ENCODE measurements at places on chromosomes 4 and X. TPM values are rescaled to one million over a fixed set of nuclear protein-coding genes. Genes with fewer than 3 reads are reported as not detected.

Gene FGF13
- total RNA-seq, result 0.47 TPM

Gene AWAT2
- total RNA-seq, result not detected

Gene ARMCX2
- 0.58 TPM for total RNA-seq

Gene AKAP14
- total RNA-seq, result not detected

Gene HTN1
- not detected for total RNA-seq

Gene UGT2A1
- not detected for total RNA-seq

Gene EDA2R
- not detected for total RNA-seq

Gene PLRG1
- total RNA-seq, result 41.7 TPM

Gene MFAP3L
- total RNA-seq, result 0.40 TPM
